Activated CD4-positive, CD25-positive, alpha-beta regulatory T cell treated with anti-CD3 and anti-CD28 coated beads, Interleukin-2, amount 50 U/mL, for 72 hours (primary cell): ENCODE measurements at places on chromosomes 6 and 20.

GRCh38 chr20:8390037-8390433, 258.0 kb downstream of the PLCB1 start:
- DNase-seq, result no peak

- peak; percentile 53 for DNase-seq
Measured at GRCh38 chr6:131281471-131282270, 146.4 kb downstream of the AKAP7 start.

GRCh38 chr20:58717278-58718091, 24.9 kb downstream of the NPEPL1 start:
- no peak for DNase-seq

DNA sequence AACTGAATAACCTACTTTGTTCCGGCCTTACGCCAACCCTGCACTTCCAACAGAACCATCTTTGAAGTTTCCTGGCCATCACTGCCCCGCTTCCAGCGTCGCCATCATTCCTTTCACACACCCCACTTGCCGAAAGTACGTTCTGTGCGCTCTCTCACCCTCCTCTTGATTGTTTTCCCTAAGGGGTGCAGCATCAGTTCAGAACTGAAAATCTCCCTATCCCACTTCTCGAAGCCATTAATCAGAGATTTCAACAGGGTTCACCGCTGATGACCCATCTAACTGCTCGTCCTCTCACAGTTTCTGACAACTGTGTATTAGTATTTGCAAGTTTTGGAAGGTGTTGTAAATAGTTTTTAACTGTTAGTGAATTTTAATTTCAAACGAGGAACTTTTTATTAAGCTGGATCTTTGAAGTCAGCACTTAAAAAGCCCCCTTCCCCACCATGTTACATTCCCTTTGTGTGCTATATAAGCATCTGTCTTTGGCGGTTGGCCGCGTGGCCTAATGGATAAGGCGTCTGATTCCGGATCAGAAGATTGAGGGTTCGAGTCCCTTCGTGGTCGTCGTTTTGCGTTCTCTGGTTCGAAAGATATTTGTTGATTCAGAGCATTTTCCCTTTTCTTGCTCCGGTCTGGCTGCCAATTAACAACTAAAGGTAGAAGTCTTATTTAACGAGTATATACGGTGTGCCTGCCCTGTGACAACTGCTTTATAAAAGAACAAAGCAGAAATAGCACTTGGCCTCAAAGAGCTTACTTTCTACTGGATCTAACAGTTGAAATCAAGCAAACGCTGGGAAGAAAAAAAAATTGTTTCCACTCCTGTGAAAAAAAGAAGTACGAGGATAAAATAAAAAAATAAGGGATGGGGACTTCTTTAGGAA, 42.6 kb downstream of the TRIM27 start:
- peak; percentile 76 for DNase-seq

GRCh38 chr6:82270881-82271635, 23.5 kb upstream of the IBTK start:
- DNase-seq, result no peak

DNA sequence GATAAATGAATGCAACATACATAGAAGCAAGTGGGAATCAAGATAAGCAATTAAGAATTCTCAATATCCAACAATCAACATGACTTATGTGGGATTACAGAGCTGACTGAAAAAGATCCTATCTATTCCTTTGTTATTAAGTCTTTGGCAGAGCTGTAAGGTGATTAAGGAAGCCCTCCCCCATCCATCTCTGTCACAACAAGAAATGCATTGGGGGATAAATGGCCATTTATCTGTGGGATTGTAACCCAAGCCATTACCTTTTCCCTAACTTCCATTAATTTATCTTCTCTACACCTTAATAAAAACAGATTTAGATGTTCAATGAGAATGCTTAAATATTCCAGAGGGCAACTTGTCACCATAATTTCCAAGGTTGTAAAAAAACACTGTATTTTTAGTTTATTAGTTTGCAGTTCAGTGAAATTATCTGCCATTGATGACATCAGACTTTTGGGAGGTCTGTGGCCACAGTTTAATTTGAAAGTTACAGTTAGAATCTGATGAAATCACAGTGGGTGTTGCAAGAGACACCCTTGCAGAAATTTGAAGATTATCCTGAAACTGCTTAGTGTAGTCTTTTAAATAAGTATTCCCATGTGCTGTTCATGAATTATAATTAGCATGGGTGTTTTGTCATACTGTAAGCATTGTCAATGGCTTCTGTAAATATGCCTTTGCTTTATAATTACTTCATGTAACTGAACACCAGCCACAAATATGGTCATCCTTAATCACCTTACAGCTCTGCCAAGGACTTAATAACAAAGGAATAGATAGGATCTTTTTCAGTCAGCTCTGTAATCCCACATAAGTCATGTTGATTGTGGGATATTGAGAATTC, 49.4 kb upstream of the FYN start:
- DNase-seq, result no peak

DNA sequence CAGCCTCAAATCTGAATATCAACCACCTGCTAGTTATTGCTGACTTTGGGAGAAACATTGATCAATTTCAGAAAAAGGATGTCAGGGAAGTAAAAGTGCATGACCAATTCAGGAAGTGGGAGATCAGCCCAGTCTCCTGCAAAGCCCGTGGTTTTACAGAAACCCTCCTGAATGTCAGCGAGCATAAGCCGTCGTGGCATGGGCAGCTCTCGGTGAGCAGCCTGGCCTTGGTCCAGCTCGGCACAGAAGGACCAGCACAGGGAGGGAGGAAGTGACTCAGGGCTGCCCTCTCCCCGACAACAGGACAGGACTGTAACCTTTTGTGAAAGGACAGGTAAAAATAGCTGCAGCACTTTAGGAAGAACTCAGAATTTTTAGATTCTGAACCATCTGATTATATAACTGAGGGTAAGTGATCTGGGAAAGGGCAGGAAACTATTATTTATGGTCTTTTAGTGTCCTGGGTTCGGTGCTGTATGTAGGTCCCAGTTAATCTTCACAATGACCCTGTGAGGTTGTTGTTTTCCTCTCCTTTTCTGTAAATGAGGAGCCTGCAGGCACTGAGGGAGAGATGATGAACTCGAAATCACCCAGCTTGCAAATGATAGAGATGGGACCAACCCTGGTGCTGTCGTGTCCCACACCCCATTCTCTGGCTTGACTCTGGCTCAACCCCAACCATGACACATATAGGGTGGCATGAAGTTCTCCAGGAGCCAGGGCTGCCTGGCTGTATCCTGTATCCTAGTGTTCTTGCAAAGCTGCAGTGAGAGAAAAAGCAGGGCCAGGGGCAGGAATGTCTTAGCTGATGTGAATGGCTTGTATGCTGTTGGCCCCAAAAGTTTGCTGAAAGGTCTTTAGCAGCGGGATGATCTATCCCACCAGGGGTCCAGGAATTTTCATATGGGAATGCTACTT, 37.6 kb downstream of the NRN1 start:
- no peak for DNase-seq

- DNase-seq, result no peak
Measured at GRCh38 chr6:146917979-146918378, 286.2 kb upstream of the STXBP5 start.

DNA sequence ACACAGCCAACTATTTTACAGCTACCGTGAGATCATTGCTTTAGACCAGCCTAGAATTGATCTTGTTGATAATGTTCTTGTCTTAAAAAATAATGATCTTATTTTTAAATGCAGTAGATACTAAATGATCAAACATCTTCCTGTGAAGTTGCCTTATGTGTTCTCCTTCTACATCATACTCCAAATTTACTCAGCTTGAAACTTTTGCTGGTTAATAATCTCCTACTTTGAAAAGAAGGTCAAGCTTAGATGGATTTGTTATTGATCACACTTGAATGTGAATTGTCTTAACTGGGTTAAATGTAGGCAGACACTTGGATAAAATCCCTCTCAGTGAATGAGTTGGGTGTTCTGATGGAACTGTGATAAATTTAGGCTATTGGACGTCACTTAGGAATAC, 91.9 kb downstream of the HAO1 start:
- DNase-seq, result no peak

DNA sequence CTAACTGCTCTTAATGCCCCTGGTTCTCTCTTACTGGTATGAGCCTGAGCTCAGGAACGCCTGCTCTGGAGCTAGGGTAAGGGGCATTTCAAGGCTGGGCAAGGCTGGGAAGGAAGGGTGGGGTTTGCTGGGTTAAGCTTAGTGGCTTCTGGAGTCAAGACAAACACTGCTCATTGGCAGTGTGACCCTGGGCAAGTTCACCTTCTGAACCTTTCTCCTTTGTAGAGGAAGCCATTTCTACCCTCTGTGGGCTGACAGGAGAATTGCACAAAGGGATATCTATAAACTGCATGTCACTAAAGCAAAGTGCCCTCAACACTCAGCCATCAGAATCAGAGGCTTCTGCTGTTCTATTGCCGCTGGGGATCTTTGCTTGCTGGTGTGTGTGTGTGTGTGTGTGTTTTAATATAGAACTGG, 20.3 kb upstream of the LRRN4 start:
- DNase-seq, result no peak

DNA sequence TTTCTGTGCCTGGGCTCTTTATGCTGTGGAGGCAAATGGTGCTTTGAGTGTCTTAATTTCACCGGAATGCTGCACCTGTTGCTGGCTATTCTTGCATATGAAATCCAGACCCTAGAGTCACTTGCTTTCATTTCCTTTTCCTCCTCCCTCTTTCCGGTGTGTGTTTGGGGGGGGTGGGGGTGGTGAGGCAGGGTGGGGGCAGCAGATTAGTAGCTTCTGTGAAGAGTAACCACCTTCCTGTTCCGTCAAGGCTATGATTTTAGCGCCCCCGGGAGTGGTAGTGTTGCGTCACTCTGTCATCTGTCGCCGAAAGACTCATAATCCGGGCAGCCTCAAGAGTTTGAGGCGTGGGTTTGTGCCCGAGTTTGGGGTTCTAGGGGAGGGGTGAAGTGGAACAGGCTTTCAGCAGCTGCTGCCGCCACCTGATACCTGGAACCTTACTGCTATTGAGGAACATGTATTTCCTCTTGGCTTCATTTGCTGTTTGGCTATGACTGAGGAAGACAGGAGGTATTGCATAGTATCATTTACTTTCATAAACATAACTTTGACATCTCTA, 49.1 kb downstream of the UTRN start:
- no peak for DNase-seq

GRCh38 chr6:37205175-37205996, 35.4 kb downstream of the PIM1 start:
- no peak for DNase-seq

- no peak for DNase-seq
Measured at GRCh38 chr6:137601471-137601870, 107.3 kb upstream of the OLIG3 start.
